Iris pigment epithelial cell (primary cell): ENCODE measurements at places on chromosomes 5 and 9.

GRCh38 chr9:136719195-136719880, 7.0 kb downstream of the DIPK1B start:
- DNase-seq = no peak

- DNase-seq = no peak
Observed at GRCh38 chr9:29069376-29069775, 1496.1 kb upstream of the C9orf72 start.

GRCh38 chr5:140383300-140383699, 18.3 kb upstream of the ANKHD1 start:
- DNase-seq = peak; percentile 18

DNA sequence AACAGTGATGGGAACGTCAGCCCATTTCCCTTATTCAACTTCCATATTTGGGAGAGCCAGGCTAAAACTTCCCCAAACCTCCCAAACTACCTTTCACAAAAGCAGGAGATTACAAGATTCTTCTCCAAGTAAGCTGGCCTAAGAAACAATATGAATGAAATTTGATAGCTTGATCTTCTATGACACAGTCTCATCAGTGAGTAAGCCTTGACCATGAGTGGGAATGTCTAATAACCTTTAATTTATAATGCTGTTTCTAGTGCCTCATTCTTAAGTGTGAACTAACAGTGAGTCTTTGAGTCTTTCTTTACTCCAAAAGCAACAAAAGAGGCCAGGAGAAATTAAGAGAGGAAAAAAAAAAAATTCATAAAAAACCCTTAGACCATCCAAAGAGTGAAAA, 1379.9 kb downstream of the EFNA5 start:
- DNase-seq = peak; percentile 60

DNA sequence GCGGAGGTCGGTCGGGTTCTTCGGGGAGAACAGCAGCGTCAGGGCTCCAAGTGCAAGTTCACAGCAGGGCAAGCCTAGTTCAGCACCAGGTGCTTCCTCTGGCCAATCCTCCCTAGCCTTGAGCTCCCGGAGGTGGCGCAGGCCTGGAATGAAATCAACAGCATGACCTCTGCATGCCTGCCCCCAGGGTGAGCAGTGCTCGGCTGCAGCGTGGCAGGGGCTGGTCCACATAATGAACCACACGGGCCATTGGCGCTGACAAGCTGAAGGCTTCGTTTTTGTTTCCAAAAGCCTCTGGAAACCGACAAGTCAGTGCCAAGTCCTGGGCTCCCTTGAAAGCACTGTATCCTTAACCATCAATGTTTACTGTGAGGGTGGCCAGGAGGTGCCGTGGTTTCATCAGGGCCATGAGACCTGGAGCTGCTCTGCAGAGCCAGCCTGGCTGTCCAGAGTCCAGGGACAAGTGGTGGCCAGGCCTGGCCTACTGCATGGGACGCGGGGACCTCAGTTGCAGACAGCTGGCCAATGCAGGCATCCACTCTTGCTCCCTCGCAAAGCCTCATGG, 2.1 kb upstream of the INPP5E start:
- no peak for DNase-seq

- no peak for DNase-seq
Observed at GRCh38 chr9:128716581-128717254, 7.2 kb downstream of the ZDHHC12 start.

DNA sequence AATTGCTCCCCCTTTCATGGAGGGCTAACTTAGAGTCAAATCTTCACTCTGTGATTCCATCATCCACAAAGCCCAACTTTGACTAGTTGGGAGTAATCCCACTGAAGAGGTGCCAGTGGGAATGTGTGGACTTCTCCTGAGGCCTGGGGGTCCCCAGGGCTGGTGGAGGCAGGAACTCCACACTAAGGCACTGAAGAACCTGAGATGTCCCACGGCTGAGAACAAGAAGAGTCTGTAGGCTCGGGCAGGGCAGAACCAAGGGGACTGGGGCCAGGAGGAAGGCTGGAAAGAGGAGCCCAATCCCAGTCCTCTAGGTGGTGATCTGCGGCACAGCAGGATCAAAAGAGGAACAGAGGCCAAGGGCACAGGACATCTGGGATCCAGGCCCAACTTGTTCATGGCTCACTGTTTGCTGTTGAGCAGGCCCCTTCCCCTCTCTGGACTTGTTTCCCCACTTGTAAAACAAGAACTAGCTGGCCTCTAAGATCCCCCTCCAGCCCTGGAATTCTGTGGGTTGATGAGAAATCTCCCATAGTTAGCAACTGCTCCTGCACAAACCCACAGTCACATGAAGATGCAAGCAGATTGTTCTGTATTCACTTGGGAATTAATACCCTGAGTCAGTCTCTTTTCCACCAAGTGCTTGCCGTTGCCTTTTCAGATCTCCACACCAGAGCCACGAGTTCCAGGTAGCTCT, 32.7 kb upstream of the ALDH1B1 start:
- DNase-seq = no peak

- DNase-seq = no peak
Observed at GRCh38 chr5:151022511-151023018, 2.2 kb downstream of the GPX3 start.

DNA sequence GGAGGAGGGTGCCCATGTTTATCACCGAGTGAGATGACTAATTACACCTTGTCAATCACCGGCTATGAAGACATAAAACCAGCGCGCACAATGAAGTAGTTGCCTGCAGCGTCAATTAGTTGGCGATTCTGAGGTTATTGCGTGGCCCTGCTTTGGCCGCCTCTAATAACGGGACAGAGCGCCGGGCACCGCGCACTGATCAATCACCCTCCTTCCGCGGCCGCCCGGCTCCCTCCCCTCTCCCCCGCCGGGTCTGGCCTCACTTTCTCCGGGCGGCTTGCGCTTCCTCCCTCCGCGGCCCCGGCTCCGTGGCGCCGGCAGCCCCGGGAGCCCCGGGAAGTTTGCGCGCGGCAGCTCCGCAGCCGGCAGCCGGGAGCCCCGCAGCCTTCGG, 3.3 kb upstream of the LHX2 start:
- no peak for DNase-seq
